ENCODE measurements at places on chromosomes 2 and 18. TPM values are rescaled to one million over a fixed set of nuclear protein-coding genes. Genes with fewer than 3 reads are reported as not detected.
A peak's percentile ranks its signal among the peaks of the same experiment; 100 is the strongest.

DNA sequence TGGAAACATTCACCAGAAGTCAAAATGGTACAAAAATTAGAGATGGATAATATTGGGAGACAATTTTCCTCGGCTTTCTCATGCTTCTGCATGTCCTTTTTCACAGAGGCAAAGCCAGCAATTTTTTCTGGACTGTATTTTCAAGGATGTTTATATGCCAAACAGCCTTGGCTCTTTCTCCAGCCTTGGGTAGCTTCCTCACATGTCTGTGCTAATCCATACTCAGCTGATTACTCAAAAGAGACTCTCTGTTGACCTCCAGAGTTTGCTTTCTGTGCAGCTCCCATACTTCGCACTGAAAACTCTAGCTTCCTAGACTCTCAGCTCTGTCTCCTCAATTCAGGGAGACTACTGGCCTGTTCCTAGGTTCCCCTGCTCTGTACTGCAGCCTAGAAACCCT lies 10.6 kb downstream of the C18orf63 start:
- DNase-seq, result no peak

- peak; percentile 50 for DNase-seq
Measured at GRCh38 chr2:9630117-9630735, 571 bp downstream of the YWHAQ start.

DNA sequence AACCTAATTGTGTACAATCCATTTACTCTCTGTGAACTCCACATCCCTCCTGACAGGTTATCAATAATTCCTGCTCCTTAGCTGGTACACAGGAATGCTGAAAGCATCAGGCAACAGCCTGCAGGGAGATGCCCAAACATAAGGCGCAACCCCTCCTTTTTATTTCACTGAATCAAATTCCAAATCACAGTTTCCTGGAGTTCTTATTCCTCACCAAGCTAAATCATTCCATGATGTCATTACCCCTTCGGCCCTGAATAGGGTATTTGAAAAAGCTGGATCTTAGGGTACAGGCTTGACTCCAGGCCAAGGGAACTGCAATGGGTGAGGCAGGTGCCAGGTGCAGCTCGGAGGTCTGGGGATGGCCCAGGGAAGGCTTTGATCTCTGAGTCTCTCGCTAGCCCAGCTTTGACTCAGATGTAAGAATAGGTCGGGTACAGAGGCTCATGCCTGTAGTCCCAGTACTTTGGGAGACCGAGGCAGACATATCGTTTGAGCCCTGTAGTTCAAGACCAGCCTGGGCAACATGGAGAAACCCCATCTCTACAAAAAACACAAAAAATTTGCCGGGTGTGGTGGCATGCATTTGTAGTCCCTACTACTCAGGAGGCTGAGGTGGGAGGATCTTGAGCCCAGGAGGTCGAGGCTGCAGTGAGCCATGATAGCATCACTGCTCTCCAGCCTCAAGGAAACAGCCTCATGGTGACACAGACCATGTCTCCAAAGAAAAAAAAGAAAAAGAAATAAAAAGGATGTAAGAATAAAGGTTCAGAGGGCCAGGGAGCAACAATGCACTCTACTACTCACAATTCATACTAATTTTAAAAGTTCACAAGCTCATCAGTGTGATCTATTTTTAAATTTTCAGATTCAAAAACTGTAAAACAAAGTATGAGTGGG lies 6.8 kb downstream of the FHL2 start:
- peak; percentile 37 for DNase-seq

DNA sequence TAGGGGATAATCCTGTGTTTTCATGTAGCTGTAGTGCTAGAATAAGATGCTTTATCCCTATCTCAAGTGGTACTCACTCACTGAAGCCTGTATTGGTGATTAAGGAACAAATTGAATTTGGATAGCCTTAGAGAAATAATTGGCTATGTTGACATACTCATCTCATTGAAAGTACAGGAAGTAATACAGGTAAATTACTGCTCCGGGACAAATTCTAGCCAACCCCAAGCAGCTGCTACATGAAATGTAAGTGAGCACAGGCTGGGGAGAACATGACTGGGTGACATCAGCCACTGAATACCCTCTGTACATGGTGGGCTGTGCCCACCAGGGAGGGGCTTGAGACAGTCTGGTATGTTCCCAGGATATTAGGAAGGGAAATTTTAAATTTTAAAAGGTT lies 188.4 kb upstream of the RASGRP3 start:
- DNase-seq, result no peak

SOS1 gene
- 36.1 TPM for total RNA-seq
